ENCODE measurements at places on chromosomes 6 and 20. TPM values are rescaled to one million over a fixed set of nuclear protein-coding genes. Genes with fewer than 3 reads are reported as not detected.

GRCh38 chr20:23148731-23149570 is 62.8 kb upstream of the CD93 start:
- H3K36me3 ChIP-seq: no peaks in the 10 kb centered on the region
- H3K4me1 ChIP-seq: peaks cover 48% of the 10 kb centered on the region
- peak overlapping the region; percentile 86 for H3K27ac ChIP-seq
- no peak for DNase-seq
- no peaks in the 10 kb centered on the region for H3K27me3 ChIP-seq

CRIP3 gene
- total RNA-seq: not detected

DNA sequence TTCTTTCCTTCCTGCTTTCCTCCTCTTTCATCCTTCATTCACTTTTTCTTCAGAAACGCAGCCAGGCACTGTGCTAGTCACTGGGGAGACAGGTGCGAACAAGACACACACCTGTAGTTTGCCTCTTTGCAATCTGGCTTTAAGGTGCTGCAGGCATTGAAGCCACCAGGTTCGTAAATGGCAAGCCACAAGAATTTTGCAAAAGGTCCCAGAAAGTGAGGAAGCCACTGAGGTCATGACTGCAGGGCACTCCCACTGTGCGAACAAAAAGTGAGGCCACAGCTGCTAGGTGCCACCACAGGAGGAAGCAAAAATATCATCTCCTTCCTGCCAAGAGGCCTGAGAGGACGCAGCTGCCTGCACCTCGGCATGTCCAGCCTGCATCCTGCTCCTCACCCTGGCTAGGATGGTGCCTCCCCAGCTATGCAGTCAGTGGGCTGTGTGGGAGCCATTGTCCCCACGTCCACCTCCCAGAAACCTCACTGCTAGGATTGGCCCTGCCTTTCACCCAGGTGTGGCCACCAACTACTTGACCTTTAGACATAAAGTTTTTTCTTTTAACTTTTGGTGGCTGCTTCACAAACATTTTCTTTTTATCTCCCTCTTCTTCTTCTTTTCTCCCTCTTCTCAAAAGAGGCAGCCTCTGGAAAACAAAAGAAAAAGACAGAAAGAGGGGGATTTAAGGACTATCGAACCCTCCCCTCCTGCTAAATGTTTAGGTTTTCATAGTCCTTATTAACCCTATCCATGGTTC is 230.8 kb downstream of the BCAS1 start:
- peak overlapping the region; percentile 72 for H3K27ac ChIP-seq
- no peaks in the 10 kb centered on the region for H3K27me3 ChIP-seq
- H3K36me3 ChIP-seq: no peaks in the 10 kb centered on the region
- H3K4me3 ChIP-seq: no peak overlapping the region
- H3K4me1 ChIP-seq: peaks cover 21% of the 10 kb centered on the region

GRCh38 chr6:168926306-168926705 is 327.3 kb downstream of the THBS2 start:
- no peak for DNase-seq
- H3K36me3 ChIP-seq: no peaks in the 10 kb centered on the region
- no peaks in the 10 kb centered on the region for H3K27me3 ChIP-seq
- no peaks in the 10 kb centered on the region for H3K4me1 ChIP-seq
- H3K27ac ChIP-seq: no peak overlapping the region

- H3K36me3 ChIP-seq: no peaks in the 10 kb centered on the region
- DNase-seq: no peak
- H3K4me1 ChIP-seq: no peaks in the 10 kb centered on the region
- no peak overlapping the region for H3K4me3 ChIP-seq
- H3K27me3 ChIP-seq: no peaks in the 10 kb centered on the region
Observed at GRCh38 chr20:54611708-54612412, 136.5 kb downstream of the DOK5 start.

THBD gene
- 235 TPM for total RNA-seq

ARMC12 gene
- 0.79 TPM for total RNA-seq

GRCh38 chr6:132872923-132873322 is 58.6 kb downstream of the RPS12 start:
- H3K27me3 ChIP-seq: no peaks in the 10 kb centered on the region
- H3K36me3 ChIP-seq: no peaks in the 10 kb centered on the region
- no peak overlapping the region for H3K4me3 ChIP-seq
- no peaks in the 10 kb centered on the region for H3K4me1 ChIP-seq
- H3K27ac ChIP-seq: no peak overlapping the region

GRCh38 chr6:43271103-43271815 is 26.8 kb upstream of the SLC22A7 start:
- no peak overlapping the region for H3K4me3 ChIP-seq
- H3K27me3 ChIP-seq: no peaks in the 10 kb centered on the region
- no peak for DNase-seq
- H3K36me3 ChIP-seq: no peaks in the 10 kb centered on the region
- peaks cover 26% of the 10 kb centered on the region for H3K4me1 ChIP-seq

DNA sequence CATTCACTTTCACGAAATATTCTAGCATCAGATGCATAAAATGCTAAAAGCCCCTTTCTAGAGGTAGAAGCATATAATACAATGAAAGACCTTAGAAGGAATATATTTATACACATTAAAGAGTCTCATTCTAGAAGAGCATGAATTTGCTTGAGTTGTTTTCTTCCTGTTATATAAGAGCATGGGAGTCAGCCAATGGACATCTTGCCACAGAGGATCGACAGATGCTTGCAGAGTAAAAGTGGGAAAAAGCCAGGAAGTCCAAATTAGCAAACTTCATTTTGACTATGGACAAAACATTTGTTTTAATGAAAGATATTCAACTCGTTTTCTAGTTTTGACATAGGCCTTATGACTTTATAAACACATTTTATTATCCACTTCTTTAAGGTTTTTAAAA is 44.2 kb upstream of the RIPPLY2 start:
- H3K27ac ChIP-seq: no peak overlapping the region
- no peaks in the 10 kb centered on the region for H3K27me3 ChIP-seq
- no peak overlapping the region for H3K4me3 ChIP-seq
- no peaks in the 10 kb centered on the region for H3K36me3 ChIP-seq

DNA sequence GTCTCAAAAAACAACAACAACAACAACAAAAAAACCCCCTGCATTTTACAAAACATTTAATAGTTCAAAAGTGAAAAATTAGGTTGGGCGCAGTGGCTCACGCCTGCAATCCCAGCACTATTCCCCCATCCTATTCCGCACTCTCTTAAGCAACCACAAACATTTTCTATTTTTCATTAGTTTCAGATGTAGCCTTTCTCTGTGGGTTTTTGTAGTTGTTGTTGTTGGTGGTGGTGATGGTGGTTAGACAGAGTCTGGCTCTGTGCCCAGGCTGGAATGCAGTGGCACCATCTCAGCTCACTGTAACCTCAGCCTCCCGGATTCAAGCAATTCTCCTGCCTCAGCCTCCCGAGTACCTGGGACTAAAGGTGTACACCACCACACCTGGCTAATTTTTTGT is 6.4 kb upstream of the GMNN start:
- H3K4me3 ChIP-seq: no peak overlapping the region
- no peaks in the 10 kb centered on the region for H3K27me3 ChIP-seq
- H3K27ac ChIP-seq: no peak overlapping the region
- H3K36me3 ChIP-seq: no peaks in the 10 kb centered on the region

- H3K4me1 ChIP-seq: no peaks in the 10 kb centered on the region
- no peaks in the 10 kb centered on the region for H3K27me3 ChIP-seq
- H3K4me3 ChIP-seq: no peak overlapping the region
- no peak for DNase-seq
- H3K27ac ChIP-seq: no peak overlapping the region
- H3K36me3 ChIP-seq: no peaks in the 10 kb centered on the region
Observed at GRCh38 chr6:5659467-5659866, 347.3 kb downstream of the NRN1 start.

DNA sequence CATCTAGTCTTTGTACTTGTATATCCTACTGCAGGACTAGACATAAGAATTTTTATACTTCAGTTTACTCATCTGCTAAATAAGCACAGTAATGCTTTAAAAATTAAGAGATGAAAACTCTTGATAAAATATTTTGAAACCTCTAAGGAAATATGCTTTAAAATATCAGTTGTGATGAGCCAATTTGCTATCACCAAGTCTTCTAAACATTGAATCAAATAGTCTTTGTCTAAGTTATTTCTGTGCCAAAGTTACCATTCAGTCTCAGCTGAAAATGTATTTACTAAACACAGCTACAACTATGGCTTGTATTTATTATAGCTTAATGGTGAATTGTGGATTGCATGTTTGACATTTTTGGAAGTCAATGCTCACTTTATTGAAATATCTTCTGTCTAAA is 46.2 kb upstream of the RFPL4B start:
- no peaks in the 10 kb centered on the region for H3K36me3 ChIP-seq
- H3K4me3 ChIP-seq: no peak overlapping the region
- H3K27me3 ChIP-seq: no peaks in the 10 kb centered on the region
- H3K4me1 ChIP-seq: no peaks in the 10 kb centered on the region

DNA sequence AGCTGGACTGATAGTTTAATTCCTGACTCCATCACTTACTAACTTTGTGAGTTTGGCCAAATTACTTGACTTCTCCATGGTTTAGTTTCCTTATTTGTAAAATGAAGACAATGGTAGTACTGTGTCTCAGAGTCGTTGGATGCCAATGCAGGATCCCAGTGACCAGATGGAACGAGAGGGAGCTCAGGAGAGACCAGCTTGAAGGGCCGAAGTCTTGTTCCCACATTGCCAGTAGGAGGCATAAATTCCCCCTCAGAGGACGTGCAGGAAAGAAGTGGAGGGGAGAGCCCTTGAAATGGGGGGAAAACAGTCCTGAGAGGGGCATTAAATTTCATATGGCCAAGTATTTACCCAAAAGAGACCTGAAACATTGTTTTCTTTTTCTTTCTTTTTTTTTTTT is 2.1 kb upstream of the MUC22 start:
- no peaks in the 10 kb centered on the region for H3K27me3 ChIP-seq
- peaks cover 3% of the 10 kb centered on the region for H3K4me1 ChIP-seq
- H3K27ac ChIP-seq: no peak overlapping the region
- no peak overlapping the region for H3K4me3 ChIP-seq
- no peak for DNase-seq

- DNase-seq: no peak
- no peaks in the 10 kb centered on the region for H3K27me3 ChIP-seq
- H3K4me3 ChIP-seq: no peak overlapping the region
- no peaks in the 10 kb centered on the region for H3K36me3 ChIP-seq
- H3K27ac ChIP-seq: no peak overlapping the region
Observed at GRCh38 chr6:99369533-99369932, 20.1 kb upstream of the FAXC start.

DNA sequence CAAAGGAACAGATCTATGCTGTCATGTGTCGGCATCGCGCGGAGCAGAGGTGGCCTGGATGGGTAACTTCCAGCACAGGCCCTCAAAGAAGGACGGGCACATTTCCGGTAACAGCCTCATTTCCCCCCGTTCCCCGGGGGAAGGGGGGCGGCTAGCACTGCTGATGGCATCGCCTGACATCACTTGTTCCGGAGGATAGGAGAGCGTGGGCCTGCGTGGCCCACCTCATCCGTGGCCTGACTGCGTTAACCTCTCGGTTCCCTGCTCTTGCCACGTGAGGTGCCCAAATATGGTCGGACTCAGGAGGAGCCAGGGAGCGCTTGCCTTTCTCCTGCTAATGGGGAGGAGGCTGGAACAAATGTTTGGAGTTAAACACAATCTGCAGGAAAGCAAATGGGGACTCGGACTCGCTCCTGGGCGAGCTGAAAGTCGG is at the start of gene AKAP12:
Gene AKAP12, plus strand, starts transcription at position 365 of the 433 bp plus-strand sequence. CDS start 596 bp downstream, outside the sequence.
- H3K36me3 ChIP-seq: no peaks in the 10 kb centered on the region
- DNase-seq: peak; percentile 23
- peak within 1 kb of the TSS; percentile 72 for H3K4me3 ChIP-seq
- H3K27ac ChIP-seq: peak within 1 kb of the TSS; percentile 90

DNA sequence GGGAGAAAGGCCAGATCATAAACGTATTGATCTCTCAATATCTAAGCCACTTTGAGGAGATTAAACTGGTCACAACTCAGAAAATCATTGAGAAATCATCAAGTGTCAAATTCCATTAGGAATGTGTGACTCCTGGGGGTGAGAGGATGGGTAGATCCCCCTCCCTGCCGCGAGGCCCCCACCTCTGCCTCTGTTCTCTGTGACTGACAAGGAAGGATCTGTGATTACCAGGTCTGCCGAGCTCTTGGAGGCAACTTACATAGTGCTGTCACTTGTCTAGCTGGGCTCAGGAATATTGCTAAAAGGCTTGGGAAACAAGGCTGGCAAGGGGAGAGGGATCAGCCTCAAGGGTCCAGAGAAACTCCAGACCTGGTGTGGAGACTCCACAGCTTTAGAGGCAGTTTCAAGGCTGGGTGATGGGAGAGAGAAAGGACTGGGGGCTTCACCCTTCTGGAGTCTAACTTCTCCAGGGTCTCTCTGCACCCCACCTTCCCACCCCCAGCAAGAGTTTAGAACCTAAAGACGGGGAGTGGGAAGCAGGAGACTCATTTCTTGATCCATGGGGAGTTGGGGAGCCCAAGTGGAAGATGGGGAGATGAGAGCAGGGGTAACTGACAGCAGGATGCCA is 11.6 kb upstream of the ARMC12 start:
- H3K27me3 ChIP-seq: no peaks in the 10 kb centered on the region
- H3K27ac ChIP-seq: peak overlapping the region; percentile 100
- H3K36me3 ChIP-seq: no peaks in the 10 kb centered on the region
- no peak for DNase-seq

SRXN1 gene
- 35.3 TPM for total RNA-seq

DNA sequence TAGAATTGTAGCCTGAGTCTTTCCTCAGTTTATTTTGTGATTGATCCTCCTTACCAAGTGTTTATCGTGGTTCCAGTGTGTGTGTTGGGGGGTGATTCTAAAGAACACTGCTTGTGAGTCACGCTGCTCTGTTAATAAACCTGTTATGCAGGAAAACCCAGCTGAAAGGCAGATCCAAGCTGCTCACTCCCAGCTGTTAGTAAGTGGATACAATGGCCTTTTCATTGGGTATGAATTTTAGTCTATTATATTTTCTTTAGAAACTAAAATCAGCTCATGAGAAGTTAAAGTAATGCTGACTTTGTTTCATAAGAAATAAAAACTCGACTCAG is 12.2 kb upstream of the DSTN start:
- H3K27ac ChIP-seq: peak overlapping the region; percentile 76
- peaks cover 18% of the 10 kb centered on the region for H3K4me1 ChIP-seq
- no peaks in the 10 kb centered on the region for H3K27me3 ChIP-seq
- peak; percentile 70 for DNase-seq
- H3K36me3 ChIP-seq: no peaks in the 10 kb centered on the region

DNA sequence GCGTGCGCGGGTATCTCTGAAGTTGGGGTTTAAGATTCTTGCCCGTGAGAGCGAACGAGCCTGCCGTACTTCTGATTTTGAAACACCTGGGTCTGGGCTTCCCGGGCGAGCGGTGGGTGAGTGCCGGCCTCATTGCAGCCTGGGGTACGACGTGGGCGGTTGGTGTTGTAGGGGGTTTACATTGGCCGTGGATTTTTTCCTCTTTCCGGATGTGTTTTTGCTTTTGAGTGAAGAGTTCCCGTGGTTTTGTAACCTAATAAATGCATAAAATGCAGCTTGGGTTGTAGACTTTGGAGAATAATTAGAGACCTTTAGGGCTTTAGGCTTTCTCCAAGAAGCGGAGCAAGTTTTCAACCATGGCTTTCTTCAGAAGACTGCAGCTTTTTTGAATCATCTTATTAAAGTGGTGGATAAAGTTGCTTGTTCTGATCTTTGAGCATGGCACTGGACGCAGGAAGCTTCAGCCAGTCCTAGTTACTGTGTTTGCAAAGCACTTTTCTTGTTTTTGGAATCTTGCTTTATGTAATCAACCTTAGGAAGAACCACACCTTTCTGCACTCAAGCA is 314 bp downstream of the FARS2 start:
- peak overlapping the region; percentile 95 for H3K27ac ChIP-seq
- no peak for DNase-seq
- no peaks in the 10 kb centered on the region for H3K36me3 ChIP-seq
- H3K4me1 ChIP-seq: peaks cover 35% of the 10 kb centered on the region
- no peaks in the 10 kb centered on the region for H3K27me3 ChIP-seq
- peak overlapping the region; percentile 94 for H3K4me3 ChIP-seq

UFL1 gene
- total RNA-seq: 37.5 TPM
